Esophagus muscularis mucosa (tissue), 4 donors: ENCODE measurements at places on chromosomes 3 and 15.

DNA sequence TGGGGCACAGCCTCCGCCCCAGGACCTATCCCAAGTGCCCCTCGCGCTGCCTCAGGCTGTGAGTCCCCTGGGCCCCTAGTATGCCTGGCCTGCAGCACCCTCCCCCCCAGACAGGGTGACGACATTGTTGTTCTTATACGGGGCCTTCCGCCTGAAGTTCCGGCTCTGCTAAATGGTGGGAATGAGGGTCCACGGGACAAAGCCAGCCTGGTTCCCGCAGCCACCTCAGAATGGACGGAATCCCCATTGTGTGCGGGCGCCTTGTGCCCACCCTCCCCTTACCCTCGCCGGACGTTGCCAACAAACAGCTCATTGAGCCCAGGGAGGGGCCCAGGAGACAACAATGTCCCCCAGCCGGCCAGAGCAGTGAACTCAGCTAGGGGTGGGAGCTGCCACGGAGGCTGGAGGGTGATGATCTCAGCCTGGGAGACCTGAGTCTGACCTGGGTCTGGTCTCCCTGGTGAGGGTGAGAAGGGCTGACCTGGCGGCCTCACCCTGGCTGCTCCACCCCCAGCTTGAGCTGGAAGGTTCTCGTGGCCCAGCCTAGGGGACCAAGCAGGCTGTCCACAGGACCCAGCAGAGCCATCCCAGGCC, 10.2 kb upstream of the DLL4 start:
- peak overlapping the region; percentile 59 for H3K27ac ChIP-seq
- no peaks in the 10 kb centered on the region for H3K36me3 ChIP-seq
- no peak for DNase-seq

- no peak overlapping the region for H3K27ac ChIP-seq
- H3K27me3 ChIP-seq = no peaks in the 10 kb centered on the region
- H3K4me3 ChIP-seq = no peak overlapping the region
- no peak for DNase-seq
- no peaks in the 10 kb centered on the region for H3K36me3 ChIP-seq
- peaks cover 4% of the 10 kb centered on the region for H3K4me1 ChIP-seq
These were observed 25.8 kb downstream of the TIMP4 start for GRCh38 chr3:12132881-12133280.

- no peak overlapping the region for H3K27ac ChIP-seq
- H3K27me3 ChIP-seq = no peaks in the 10 kb centered on the region
- no peak overlapping the region for H3K4me3 ChIP-seq
- DNase-seq = no peak
These were observed 228.4 kb downstream of the MAGI1 start for GRCh38 chr3:65810302-65810701.

DNA sequence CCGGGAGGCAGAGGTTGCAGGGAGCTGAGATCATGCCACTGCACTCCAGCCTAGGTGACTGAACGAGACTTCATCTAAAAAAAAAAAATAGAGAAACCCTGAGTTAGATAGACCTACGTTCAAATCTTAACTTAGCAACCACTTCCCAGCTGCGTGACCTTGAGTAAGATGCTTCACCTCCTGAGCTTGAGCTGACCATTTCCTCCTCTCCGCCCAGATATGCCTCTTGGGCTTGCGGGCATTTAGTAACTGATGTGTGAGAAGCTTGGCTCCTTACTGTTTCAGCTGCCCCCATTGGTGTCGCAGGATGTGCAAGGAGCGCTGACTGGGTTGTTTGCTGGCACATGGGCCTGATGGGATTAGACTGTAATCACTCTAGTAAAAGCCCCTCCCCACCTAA, 26.9 kb upstream of the ATG7 start:
- no peaks in the 10 kb centered on the region for H3K36me3 ChIP-seq
- H3K4me1 ChIP-seq = no peaks in the 10 kb centered on the region
- no peak overlapping the region for H3K27ac ChIP-seq

GRCh38 chr3:68004091-68004490, 349.7 kb upstream of the SUCLG2 start:
- no peak overlapping the region for H3K4me3 ChIP-seq
- no peak overlapping the region for H3K27ac ChIP-seq
- no peaks in the 10 kb centered on the region for H3K36me3 ChIP-seq
- no peak for DNase-seq
- H3K4me1 ChIP-seq = peaks cover 10% of the 10 kb centered on the region
- no peaks in the 10 kb centered on the region for H3K27me3 ChIP-seq

DNA sequence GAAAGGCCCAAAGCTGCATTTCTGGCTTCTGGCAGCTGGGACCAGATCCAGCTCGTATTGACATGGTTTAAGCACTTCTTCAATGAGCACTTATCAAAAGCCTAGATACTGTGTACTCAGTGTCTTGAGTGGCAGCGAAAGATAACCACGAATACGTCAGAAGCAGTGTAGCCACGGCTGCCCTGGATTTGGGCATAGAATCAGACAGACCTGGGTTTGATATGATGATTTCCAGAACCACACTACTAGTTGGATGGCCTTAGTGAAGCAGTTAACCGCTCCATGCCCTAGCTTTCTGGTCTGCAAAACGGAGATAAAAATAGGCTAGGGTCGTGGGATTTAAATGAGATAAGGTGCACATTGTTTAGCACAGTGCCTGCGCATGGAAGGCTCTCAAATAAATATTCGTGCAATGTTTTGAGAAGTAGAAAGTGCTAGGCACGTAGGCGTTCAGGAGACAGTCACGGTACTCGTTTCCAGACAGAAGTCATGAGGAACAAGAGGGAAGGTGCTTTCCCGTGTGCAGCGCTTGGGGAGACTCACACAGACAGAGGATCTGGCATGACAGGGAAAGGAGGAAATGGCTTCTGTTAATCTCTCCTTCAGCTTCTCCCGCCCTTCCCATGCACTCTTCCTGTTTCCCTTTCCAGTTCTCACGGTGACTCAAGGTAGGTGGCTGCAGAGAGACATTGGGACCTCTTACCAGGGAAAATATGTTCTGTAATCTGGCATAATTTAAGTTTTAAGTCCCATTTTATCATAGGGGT, 70.3 kb downstream of the CCNL1 start:
- H3K27ac ChIP-seq = peak overlapping the region; percentile 99
- peak overlapping the region; percentile 81 for H3K4me3 ChIP-seq
- peaks cover 63% of the 10 kb centered on the region for H3K4me1 ChIP-seq
- DNase-seq = no peak
- no peaks in the 10 kb centered on the region for H3K27me3 ChIP-seq
- H3K36me3 ChIP-seq = no peaks in the 10 kb centered on the region

- H3K27me3 ChIP-seq = no peaks in the 10 kb centered on the region
- no peak overlapping the region for H3K27ac ChIP-seq
- no peaks in the 10 kb centered on the region for H3K36me3 ChIP-seq
- no peaks in the 10 kb centered on the region for H3K4me1 ChIP-seq
- H3K4me3 ChIP-seq = no peak overlapping the region
- DNase-seq = no peak
These were observed 18.2 kb upstream of the ATP2B2 start for GRCh38 chr3:10523561-10523960.

- no peak for DNase-seq
- no peak overlapping the region for H3K27ac ChIP-seq
- no peak overlapping the region for H3K4me3 ChIP-seq
- H3K36me3 ChIP-seq = no peaks in the 10 kb centered on the region
- no peaks in the 10 kb centered on the region for H3K27me3 ChIP-seq
These were observed 330.5 kb downstream of the ROBO2 start for GRCh38 chr3:77370413-77370812.
